Globus pallidus (tissue), 1 donor: ENCODE measurements at places on chromosomes 6 and 20.
A peak's percentile ranks its signal among the peaks of the same experiment; 100 is the strongest.

DNA sequence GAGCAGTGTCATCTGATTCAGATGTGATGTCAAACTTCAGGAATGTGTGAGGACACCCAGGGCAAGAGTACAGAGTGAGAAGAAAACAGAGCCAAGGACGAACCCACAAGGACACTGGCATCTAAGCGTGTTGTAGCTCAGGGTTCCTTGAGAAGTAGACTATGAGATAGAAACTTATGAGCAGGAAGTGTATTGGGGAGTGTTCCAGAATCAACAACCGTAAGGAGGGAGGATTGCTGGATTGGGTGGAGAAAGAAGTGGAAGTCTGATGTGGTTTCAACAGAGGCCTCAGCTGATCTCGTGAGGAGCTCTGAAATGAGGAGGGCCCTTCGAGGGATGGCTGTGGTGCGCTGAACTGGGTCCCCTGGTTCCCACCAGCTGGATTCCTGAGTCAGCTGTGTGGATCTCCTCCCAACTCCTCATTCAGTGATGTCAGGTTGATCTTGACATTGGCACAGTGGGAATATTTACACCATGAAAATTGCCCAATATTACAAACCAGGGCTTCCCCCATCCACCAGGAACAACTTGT, 25.7 kb upstream of the IGF2R start:
- DNase-seq, result no peak

- peak; percentile 80 for DNase-seq
These were observed at the start of gene ATXN1 for GRCh38 chr6:16760516-16761470. Gene ATXN1, minus strand, starts transcription at chr6:16761460.

DNA sequence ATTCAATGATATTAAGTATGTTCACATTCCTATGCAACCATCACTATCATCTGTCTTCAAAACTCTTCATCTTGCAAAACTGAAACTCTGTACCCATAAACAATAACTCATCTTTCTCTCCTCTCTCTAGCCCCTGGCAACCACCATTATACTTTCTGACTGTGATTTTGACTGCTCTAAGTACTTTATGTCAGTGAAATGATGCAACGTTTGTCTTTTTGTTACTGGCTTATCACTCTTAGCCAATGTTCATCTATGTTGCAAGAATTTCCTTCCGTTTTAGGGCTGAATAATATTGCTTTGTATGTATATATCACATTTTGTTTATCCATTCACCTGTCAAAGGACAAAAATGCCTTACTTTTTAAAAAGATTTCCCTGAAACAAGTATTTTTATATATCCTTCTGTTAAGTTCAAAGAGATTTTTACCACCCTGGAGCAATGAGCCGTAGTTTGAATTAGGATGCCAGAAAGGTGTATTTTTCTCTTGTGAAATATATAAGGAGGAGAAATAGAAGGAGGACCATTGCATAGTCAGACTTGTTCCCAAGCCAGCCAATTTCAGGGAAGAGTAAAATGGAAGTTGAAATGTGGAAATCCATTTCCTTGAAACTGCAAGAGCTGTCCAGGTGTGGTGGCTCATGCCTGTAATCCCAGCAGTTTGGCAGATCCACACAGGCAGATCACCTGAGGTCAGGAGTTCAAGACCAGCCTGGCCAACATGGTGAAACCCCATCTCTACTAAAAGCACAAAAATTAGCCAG, 4.0 kb upstream of the CGAS start:
- no peak for DNase-seq

GRCh38 chr20:23265226-23265625, 85.4 kb upstream of the NXT1 start:
- no peak for DNase-seq

- no peak for DNase-seq
These were observed 207.6 kb downstream of the UNC5CL start for GRCh38 chr6:40831381-40831780.

- no peak for DNase-seq
These were observed 39.8 kb upstream of the TGM3 start for GRCh38 chr20:2255926-2256531.

- no peak for DNase-seq
These were observed 126.5 kb upstream of the ESR1 start for GRCh38 chr6:151680846-151681432.

DNA sequence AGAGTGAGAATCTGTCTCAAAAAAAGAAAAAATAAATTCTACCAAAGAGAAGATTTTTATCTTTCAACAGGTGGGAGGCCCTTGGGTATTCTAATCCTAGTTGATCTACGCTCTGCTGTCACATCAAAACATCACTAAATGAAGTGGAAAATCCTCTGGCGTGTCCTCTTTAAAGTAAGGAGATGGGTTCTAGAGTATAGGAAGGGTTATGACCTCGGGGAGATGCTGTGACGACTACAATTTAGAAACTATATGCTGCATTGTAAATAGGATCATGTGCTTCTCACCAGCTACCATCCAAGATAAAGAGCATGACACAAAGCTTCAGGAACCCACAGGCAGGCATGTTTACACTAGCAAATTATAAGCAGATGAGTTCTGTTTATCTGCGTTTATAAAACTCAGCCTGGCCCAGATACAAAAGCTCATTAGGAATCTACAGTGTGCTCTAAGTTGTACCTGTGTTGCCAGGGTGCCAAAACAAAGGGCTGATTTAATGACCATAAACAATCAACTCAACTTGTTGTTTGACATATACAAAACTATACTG, 197.1 kb upstream of the PLN start:
- no peak for DNase-seq

DNA sequence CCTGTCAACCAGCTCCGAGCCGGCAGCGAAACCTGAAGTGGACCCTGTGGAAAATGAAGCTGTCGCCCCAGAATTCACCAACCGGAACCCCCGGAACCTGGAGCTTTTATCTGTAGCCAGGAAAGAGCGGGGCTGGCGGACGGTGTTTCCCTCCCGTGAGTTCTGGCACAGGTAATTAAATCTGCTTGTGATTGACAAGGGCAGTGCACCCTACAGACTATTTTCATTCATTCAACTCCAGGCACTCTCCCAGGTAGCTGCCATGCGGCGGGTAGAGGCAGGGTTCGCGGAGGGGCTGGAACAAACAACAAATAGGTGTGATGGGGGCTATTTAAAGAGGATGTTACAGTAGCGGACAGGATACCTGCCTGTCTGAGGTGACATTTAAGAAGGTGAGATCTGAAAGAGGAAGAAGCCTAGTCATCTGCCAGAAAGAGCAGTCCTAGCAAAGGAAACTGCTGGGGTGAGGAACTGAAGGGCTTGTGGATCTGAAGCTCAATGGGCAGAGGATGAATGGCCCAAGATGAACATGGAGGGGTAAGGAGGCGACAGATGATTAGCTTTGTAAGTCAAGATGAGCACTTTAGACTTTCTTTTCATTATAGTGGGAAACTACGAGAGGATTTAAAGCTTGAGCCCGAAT, 810 bp downstream of the MRPL18 start:
- no peak for DNase-seq
